SK-N-DZ (cell line): ENCODE measurements at places on chromosomes 12 and 14.

DNA sequence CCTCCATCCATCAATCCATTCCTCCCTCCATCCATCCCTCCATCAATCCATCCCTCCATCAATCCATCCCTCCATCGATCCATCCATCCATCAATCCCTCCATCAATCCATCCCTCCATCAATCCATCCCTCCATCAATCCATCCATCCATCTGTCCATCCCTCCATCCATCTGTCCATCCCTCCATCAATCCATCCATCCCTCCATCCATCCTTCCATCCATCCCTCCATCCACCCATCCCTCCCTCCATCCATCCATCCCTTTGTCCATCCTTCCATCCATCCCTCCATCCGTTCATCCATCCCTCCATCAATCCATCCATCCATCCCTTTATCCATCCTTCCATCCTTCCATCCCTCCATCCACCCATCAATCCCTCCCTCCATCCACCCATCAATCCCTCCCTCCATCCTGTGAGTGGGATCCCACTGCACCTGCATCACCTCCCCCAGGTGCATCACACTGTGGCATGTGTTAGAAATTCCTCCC, 338.1 kb upstream of the SFSWAP start:
- DNase-seq = no peak

GRCh38 chr12:115095073-115095748, 411.2 kb upstream of the TBX3 start:
- DNase-seq = no peak

- no peak for DNase-seq
Measured at GRCh38 chr14:104602315-104602932, 2.1 kb downstream of the TMEM179 start.

- DNase-seq = no peak
Measured at GRCh38 chr12:71092290-71092689, 65.5 kb downstream of the TSPAN8 start.

- no peak for DNase-seq
Measured at GRCh38 chr12:15005064-15005463, 32.2 kb downstream of the PDE6H start.

DNA sequence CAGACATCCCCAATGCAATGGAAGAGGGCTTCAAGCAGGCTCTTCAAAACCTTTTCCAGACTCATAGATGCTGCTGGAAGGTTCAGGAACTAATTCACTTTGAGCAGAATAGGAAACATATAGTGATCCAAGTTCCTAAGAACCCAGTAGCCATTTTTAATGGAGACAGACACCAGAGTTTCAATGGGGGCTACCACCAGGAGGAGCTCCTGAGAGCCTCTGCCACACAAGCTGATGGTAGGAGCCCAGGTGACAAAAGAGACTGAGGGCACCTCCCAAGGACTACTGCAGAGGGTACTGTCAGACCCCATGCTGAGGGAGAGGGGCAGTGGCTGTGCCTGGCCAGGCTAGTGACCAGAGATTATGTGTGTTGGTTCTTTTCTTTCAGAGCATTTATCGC, 45.9 kb downstream of the IFNG start:
- DNase-seq = no peak

GRCh38 chr12:108403952-108404351, 64.8 kb upstream of the CMKLR1 start:
- DNase-seq = no peak

GRCh38 chr12:79827484-79827883, 107.4 kb downstream of the PPP1R12A start:
- DNase-seq = no peak
